ENCODE measurements at places on chromosomes 6 and 20.

- no peak for DNase-seq
These were observed 275.6 kb upstream of the SUPT3H start for GRCh38 chr6:45653117-45653883.

DNA sequence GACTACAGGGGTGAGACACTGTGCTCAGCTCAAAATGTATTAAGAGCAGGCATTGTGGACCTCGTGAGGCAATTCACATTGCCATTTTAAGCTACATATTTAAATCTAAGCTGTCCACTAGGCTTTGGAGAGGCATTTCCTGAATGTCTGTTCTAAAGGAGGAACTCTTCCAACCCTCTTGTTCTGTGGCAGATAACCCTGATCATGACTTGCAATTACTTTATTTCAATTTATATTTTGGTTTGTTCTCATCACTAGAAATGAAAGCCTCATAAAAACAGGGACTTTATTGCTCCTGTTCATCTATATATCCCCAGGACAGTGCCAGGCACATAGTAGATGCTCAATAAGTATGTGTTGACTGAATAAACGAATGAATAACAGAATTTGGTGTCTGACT, 84.0 kb upstream of the SALL4 start:
- no peak for DNase-seq

DNA sequence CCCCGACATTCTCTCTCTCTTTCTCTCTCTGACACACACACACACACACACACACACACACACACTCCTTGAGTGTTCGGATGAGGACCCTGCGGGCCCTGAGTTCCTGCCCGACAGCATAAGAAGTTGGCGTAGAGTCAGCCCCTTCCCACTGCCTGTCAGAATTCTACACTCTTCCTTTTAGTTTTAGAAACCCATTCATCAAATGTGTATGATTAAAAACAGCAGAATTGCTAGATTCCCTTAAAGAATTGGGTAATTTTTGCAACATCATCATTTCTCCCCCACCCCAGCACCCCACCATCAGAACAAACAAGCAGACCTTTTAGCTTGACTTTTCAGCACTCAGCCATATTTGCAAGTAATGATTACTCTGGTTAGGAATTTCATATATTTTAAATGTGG, 322.8 kb downstream of the FARS2 start:
- DNase-seq = no peak

GRCh38 chr6:112370946-112371345, 23.8 kb downstream of the RFPL4B start:
- DNase-seq = no peak

GRCh38 chr6:35146453-35146852, 5.3 kb upstream of the TCP11 start:
- DNase-seq = no peak

- DNase-seq = no peak
These were observed 897.0 kb upstream of the SLC35B3 start for GRCh38 chr6:9332241-9332780.

- no peak for DNase-seq
These were observed 20.2 kb upstream of the ARFGEF2 start for GRCh38 chr20:48901326-48901725.

- no peak for DNase-seq
These were observed 356.6 kb upstream of the RSPO3 start for GRCh38 chr6:126761854-126762253.

- DNase-seq = no peak
These were observed 59.6 kb downstream of the C6orf118 start for GRCh38 chr6:165249808-165250207.

DNA sequence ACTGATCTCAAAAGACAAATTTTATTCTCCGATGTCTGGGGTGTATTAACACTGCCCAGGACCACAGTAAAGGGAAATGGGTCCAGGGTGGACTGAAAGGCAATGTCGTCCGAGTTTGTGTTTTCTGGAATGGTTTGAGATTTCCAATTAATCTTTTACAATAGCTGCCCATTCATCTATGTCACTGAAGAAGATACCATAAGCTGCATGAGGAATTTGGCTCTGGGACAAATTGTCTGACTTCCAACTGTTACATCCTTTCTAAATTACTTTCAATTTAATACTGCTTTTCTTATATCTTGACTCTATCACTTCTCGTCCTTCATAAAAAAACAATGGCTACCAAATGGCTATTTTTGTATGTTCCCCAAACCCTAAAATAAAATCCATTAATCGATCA, 130.7 kb upstream of the KCNK16 start:
- DNase-seq = no peak
